ENCODE measurements at places on chromosomes 4 and X. TPM values are rescaled to one million over a fixed set of nuclear protein-coding genes. Genes with fewer than 3 reads are reported as not detected.

DNA sequence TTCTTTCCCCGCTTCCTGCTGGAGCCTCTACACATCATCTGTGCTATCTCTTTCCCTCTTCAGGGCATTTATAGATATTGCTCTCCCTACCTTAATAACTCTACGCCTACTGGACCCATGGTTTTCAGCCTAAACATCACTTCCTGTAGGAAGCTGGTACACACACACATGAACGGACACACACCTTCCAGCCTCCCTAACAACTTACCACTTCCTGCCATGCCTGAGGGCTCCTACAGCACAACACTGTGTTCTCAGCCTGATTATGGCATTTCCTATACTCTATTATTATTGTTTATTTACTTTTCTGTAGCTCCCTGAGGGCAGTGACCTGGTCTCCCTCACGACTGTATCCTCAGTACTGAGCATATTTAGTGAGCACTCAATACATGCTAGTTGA, 163.6 kb upstream of the MAP3K15 start:
- DNase-seq = no peak

DNA sequence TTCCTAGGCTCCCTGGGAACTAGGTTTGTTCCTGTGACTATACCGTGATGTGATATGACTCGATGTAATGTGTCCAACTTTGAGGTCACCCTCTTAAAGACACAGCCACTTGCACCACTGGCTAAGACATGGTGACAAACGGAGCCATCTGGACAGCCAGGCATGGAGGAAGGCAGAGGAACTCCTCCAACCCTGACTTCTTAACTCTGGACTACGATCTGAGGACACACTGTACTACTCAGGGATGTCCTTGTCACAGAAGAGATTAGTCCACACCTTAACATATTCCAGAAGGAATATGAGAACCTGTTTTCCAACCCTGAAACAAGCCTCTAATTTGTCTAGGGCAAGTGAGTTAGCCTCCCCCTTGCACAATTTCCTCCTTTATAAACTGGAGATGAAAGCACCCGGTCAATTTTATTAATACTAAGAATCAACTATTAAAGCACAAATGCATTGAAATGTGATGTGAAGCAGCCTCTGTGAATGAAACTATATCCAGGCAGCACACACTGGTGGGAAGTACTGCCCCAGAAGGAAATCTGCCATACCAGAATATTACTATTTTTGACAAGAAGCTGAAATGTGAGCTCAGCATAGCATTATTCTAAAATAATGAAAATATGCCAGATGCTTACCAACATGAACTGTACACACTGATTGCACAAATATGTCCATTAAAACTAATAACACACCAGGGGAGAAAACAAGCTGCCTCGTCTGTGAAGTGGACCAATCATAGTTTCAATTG, 47.3 kb downstream of the TSPAN5 start:
- no peak for DNase-seq

- DNase-seq = no peak
Observed at GRCh38 chrX:19956923-19957322, 33.9 kb downstream of the BCLAF3 start.

- DNase-seq = no peak
Observed at GRCh38 chr4:107650251-107650650, 69.8 kb downstream of the PAPSS1 start.

DNA sequence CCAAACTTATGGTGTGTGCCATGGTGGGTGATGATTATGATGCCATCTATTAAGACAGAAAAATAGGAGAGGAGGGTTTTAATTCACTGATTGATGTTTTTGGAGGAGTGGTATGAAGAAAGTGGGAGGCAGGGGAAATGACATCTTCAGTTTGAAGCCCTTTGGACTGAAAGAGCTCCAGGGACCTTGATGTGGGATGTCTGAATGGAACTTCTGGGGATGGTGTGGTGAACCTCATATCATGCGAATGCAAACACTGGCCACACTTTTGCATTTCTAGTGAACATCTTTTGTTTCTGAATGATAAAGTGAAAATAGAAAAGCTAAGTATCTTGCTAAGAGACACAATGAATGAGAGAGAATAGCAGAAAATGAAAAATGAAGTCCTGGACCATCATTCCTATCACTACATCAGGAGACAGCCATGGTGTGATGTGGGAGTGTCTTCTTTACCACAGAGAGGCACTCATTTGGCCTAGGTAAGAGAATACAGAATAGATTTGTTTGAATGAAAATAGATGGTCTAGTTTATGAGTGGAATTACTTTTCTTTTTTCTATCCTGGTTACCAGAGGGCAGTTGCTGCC, 123.5 kb downstream of the ZNF827 start:
- DNase-seq = no peak

DNA sequence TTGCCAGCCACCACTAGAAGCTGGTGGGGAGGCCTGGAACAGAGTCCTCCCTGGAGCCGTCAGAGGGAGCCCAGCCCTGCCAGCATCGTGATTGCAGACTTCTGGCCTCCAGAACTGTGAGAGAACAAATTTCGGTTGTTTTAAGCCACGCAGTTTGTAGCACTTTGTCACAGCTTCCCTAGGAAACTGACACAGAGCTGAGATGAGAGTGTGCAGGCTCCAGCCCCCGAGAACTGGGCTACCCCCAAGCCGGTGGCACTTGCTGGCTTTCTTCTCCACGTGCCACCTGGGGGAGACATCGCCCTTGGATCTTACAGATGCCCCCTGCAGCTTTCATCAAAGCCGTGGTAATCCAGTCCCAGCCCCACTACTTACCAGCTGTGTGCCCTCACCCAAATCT, 83.7 kb downstream of the PPP2R2C start:
- no peak for DNase-seq

The SYP gene
- 1.2 TPM for total RNA-seq

The USP17L19 gene
- total RNA-seq = not detected

DNA sequence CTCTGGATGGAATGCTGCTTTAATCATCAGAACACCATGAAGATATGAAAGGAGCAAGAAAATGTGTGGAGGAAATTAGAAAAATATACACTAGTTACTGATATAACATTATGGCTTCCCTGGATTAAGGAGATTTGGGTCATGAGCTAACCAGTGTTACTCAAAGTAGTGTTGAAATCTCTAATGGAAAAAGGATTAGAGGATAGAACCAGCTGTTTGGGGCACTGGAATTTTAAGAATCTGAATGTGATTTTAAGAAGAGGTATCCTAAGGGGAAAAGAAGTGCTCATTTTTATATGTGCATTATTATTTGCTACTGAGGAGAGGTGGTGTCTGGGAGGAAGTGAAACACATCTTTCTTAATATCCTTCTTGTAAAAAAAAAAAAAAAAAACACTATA, 164.1 kb upstream of the PPARGC1A start:
- DNase-seq = no peak

The OPN1MW3 gene
- total RNA-seq = not detected

DNA sequence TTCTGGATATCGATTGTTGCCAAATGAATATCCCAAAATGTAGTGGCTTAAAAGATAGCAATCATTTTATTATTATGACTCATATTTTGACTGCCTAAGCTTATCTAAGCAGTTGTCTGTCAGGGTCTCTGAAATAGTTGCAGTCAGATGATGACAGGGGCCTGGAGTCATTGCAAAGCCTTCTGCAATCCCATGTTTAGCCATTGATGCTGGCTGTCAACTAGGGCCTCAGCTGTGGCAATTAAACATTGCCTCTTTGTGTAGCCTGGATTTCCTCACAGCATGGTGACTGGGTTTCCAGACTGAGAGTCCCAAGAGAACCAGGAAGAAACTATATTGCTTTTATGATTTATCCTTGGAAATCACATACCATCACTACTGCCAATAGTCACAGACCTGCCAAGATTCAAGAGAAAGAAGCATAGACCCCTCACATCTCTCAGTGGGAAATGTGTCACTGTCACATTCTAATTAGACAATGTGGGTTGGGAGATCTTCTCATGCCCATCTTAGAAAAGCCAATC, 227.3 kb upstream of the NOCT start:
- DNase-seq = no peak

The RPS6KA3 gene
- total RNA-seq = 40.4 TPM

DNA sequence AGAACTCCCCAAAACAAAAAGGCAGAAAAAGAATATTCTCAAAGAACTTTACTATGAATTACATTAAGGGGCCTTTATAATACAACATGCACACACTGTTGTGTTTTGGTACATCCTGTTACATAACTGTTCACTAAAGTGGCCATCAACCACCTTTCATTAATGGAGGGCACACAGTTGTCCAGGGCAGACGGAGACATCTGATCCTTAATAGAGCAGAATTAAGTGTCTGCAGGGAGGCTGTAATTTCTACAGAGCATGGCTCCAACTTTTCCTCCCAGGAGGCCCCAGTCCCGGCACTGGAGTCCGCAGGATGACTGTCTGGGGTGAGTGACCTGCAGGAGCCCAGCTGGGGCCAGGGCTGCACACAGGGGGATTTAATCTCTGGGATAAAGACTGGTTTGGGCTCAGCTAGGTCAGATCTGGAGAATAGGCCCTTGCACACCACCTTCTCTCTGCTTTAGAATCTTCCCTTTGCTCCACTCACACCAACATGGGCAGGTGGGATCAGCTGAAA, 233.4 kb downstream of the MAML3 start:
- DNase-seq = no peak

DNA sequence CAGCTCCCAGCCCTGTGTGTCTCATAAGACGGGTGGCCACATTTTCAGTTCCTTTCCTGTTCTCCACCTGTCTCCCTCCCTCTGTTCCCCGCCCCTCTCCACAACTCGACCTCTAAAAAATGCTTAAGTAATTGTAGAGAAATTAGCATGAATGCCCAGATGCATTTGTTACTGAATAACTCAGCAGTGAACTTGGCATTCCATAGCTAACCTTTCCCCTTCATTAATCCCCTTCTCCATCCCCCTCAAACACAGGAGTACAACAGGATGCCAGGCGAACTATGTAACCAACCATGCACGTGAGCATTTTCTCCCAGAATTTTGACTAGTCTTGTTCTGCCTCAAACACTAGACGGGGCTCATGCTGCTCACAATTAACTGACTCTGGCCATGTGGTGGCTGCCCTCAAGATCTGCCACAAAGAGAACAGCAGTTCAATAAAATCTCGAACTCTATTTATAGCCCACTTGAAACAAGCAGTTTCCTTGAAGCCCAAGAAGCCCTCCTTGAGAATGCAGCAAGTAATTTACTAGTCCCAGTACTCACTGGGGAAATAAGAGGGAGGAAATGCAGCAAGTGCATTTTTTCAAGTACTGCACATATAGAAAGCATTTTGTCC, 351.2 kb downstream of the ARHGAP24 start:
- no peak for DNase-seq

- DNase-seq = no peak
Observed at GRCh38 chr4:127993151-127993550, 27.9 kb downstream of the ABHD18 start.

DNA sequence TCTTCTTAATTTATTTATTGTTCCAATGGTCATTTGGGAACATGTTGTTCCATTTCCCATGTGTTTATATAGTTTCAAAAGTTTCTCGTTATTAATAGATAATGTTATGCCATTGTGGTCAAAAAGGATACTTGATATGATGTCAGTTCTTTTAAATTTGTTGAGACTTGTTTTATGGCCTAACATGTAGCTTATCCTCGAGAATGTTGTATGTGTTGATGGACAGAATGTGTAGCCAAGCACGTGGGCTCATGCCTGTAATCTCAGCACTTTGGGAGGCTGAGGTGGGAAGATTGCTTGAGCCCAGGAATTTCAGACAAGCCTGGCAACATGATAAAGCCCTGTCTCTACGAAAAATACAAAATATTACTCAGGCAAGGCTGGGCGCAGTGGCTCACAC, 168.5 kb upstream of the USP38 start:
- DNase-seq = no peak

GRCh38 chr4:145498430-145498829, 16.8 kb downstream of the SMAD1 start:
- DNase-seq = no peak

GRCh38 chrX:150940844-150941495, 42.2 kb upstream of the HMGB3 start:
- no peak for DNase-seq

The PRDM5 gene
- 24.3 TPM for total RNA-seq

DNA sequence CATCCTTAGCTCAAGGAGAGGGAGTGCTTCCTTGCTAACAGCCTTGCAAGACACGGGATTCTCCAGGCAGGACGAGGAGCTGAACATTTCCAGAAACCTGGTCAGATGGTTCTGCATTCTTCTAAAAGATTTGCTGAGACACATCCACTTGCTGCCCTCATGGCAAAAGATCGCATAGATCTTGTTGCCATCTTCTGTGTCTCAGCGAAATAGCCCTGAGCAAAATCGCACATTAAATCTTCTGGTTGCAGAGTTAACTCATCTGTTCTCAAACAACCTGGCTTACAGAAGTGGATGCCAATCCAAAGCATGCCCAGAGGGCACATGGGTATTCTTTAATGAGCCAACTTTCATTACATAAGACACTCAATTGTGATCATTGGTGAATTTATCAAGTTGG, 167.5 kb downstream of the PRKX start:
- no peak for DNase-seq

- no peak for DNase-seq
Observed at GRCh38 chrX:42437211-42437610, 340.8 kb downstream of the PPP1R2C start.

DNA sequence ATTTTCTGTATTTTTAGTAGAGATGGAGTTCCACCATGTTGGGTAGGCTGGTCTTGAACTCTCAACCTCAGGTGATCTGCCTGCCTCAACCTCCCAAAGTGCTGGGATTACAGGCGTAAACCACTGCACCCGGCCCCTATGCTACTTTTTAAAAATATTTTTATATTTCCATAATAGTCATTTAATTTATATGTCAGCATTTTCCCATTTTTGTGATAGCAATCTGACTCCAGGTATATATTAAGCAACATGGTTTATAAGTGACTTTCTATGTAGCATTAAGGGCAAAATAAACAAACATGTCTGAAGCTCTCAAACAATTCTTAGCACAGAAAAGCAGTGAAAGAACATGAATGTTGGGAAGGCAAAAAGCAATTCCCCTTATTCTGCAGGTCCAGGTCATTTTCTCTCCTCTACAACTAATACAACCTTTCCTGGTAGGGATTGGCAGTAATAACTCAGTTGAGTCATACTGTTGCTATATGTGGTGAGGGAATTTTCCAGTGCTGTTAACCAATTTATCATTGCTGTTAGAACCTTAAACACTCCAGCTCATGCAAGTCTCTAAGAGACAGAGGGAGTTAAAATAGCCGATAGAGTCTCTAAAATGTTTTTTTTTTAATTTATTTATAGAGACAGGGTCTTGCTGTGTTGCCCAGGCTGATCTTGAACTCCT, 24.0 kb downstream of the SMIM14 start:
- DNase-seq = no peak

DNA sequence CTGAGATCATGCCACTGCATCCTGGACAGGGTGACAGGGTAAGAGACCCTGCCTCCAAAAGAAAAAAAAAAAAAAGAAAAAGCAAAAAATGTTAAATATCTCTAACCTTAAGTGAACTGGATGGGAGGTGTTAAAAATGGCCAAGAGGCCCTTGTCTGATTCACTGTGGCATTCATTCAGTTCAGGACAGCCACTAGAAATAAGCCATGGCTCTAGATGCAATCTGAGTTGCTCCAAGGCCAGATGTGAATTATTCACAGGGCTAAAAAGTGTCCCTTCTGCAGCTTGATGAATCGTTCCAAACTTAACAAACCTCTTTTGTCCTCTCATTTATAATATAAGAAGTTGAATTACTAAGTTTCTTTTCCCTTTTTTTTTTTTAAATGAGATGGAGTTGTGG, 63.7 kb upstream of the FBXW7 start:
- DNase-seq = no peak

GRCh38 chrX:23908219-23909004, 606 bp downstream of the CXorf58 start:
- no peak for DNase-seq
